ENCODE measurements at places on chromosomes 3 and 15. TPM values are rescaled to one million over a fixed set of nuclear protein-coding genes. Genes with fewer than 3 reads are reported as not detected.

Gene PAQR5
- 1.5 TPM for total RNA-seq

Gene CFAP20DC
- total RNA-seq: 2.9 TPM

Gene PLA2G4D
- not detected for total RNA-seq

Gene RHOV
- not detected for total RNA-seq

Gene IL5RA
- not detected for total RNA-seq

Gene VEPH1
- 56.1 TPM for total RNA-seq

Gene LMCD1
- total RNA-seq: 35.6 TPM

Gene PPCDC
- total RNA-seq: 9.2 TPM

Gene PARP3
- 17.6 TPM for total RNA-seq

Gene LRRC31
- total RNA-seq: not detected

Gene COL8A1
- total RNA-seq: 62.4 TPM

Gene CCR9
- not detected for total RNA-seq

Gene KCNAB1
- not detected for total RNA-seq

Gene RAB6B
- total RNA-seq: 0.22 TPM

Gene GOLGA6L22
- not detected for total RNA-seq

Gene EPHB3
- 8.5 TPM for total RNA-seq

Gene RASGRF1
- total RNA-seq: under 0.01 TPM

Gene IQCH
- total RNA-seq: 7.0 TPM

Gene NDUFB5
- 88.2 TPM for total RNA-seq

Gene RLBP1
- total RNA-seq: not detected

Gene TMEM158
- 375 TPM for total RNA-seq

Gene SLCO2A1
- under 0.01 TPM for total RNA-seq

Gene SLC22A14
- not detected for total RNA-seq

Gene PP2D1
- not detected for total RNA-seq

Gene FBXO40
- total RNA-seq: under 0.01 TPM

Gene DOCK3
- total RNA-seq: 0.12 TPM

Gene CCDC39
- 0.12 TPM for total RNA-seq

Gene PRSS50
- 0.12 TPM for total RNA-seq

Gene SRGAP3
- 3.1 TPM for total RNA-seq

Gene DPPA4
- not detected for total RNA-seq

Gene CLDN18
- total RNA-seq: 0.12 TPM

Gene EXD1
- 0.11 TPM for total RNA-seq

All from uterine smooth muscle cell (primary cell).